ENCODE measurements at places on chromosomes 16 and 17.

DNA sequence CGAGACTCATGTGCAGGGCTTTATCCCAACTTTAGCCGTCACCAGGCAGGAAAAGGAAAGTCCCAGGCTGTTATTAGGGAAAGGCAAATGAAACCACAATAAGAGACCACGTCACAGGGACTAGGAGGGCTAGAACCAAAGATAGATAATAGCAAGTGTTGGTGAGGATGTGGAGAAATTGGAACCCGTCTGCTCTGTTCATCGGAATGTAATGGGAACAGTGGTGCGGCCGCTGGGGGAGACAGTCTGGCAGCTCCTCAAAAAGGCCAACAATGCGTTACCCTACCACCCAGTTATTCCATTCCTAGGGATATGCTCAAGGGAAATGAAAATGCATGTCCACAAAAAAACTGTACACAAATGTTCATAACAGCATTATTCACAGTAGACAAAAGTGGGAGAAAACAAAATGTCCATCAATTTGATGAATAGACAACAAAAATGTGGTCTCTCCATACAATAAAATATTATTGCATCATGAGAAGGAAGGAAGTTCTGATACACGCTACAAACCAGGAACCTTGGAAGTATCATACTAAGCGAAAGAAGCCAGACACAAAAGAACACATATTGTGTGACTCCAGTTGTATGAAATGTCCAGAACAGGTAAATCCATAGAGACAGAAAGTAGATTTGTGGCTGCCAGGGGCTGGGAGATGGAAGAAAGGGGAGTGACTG, 19.5 kb upstream of the USP10 start:
- DNase-seq, result no peak

- DNase-seq, result no peak
Measured at GRCh38 chr17:73315471-73315870, 3.7 kb upstream of the CDC42EP4 start.

DNA sequence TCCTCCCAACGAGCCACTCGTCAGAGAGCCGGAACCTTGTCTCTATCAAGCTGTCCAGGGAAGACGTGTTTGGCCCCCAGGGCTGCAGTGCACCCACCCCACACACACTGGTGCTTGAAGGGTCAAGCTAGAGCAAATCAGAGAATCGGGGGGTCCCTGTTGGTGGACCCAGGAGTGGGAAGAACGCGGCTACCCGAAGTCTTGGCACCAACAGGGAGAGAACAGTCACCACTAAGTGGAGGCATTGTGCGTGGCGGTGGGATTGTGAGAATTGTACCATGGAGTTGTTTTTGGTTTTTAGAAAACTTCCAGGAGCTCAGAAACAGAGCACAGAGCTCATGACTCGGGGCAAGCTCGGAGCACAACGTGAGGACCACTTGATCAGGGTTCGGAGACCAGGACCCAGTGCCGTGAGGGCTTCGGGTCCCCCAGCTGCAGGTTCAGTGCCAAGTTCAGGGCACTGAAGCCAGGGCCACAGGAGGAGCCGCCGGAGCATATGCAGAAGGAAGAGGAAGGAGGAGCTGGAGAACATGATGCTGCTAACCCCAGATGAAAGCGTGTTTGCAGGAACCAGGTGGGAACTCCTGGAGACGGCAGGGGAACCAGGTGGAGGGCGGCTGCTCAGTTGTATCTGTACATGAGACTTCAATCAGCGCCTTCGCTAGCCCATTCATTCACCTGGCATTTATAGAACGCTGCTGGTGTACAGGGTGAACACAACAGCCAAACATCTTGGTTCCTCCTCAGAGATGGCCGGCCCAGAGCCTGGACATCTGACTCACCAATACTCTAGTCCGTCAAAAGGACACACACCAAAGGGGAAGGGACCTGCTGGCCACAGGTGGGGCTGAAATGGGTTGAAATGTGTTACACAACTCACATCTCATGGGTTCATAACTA, 42.8 kb downstream of the METRNL start:
- DNase-seq, result no peak

- no peak for DNase-seq
Measured at GRCh38 chr16:89168381-89169189, 3.0 kb upstream of the CDH15 start.

- DNase-seq, result no peak
Measured at GRCh38 chr17:32275060-32276042, 9.7 kb downstream of the RHBDL3 start.

DNA sequence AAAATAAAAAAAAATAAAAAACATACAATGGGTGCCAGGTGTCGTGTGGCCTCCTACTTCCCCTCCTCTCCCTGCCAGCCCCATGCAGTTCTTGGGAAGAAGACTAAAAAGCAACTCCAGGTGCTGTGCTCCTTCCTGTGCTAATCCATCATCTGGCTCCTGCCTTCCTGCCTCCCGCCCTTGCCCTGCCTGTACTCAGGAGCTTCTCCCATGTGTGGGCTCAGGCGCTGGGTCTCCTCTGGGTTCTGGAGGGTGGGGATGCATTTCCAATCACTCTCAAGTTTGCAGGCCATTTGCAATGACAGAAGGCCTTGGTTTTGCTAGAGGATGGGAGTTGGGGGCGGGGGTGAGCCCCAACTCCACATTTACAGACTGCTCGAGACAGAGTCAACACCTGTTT, 122.9 kb downstream of the SDK2 start:
- no peak for DNase-seq
